ENCODE measurements at places on chromosomes 1 and 21.

- no peak for DNase-seq
Observed at GRCh38 chr1:2980849-2981248, 40.4 kb upstream of the ACTRT2 start.

- DNase-seq = peak; percentile 80
Observed at GRCh38 chr1:202599669-202600431, 110.4 kb downstream of the SYT2 start.

DNA sequence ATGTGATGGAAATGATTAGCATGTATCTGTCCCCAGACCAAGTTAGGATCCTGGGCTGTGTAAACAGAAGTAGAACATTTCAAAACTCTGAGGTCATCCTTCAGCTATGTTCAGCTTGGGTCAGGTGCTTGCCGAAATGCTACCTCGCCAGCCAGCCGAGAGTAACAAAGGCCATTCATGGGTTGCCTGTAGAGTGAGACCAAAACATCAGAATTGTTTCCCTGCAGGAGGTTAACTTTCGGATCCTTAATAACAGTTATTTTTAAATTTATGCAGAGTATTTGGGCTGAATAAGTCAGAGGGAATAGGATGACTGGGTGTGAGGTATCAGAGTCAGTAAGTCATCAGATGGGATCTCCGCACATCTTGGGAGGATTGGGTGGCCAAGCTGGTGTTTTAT is 35.6 kb downstream of the SMYD2 start:
- peak; percentile 96 for DNase-seq

- no peak for DNase-seq
Observed at GRCh38 chr1:211336161-211336560, 9.5 kb downstream of the TRAF5 start.

GRCh38 chr1:14296795-14297194 is 301.7 kb upstream of the KAZN start:
- no peak for DNase-seq

GRCh38 chr1:153356392-153357075 is 1.1 kb upstream of the S100A9 start:
- DNase-seq = no peak

- DNase-seq = no peak
Observed at GRCh38 chr1:183653462-183653794, 312 bp upstream of the APOBEC4 start.

DNA sequence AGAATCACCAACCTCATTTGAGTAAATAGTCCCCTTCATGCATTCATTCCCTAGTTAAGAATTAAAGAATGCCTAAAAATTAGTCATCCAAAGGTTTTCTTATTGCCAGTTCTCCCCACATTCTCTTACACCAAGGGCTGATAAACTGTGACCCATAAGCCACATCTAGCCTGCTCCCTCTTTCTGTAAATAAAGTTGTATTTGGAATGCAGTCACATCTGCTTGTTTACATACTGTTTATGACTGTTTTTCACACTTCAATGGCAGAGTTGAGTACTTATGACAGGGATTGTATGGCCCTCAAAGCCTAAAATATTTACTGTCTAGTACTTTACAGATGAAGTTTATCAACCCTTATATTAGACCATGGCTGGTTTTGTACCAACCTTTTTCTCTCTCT is 16.1 kb upstream of the DYRK1A start:
- no peak for DNase-seq

DNA sequence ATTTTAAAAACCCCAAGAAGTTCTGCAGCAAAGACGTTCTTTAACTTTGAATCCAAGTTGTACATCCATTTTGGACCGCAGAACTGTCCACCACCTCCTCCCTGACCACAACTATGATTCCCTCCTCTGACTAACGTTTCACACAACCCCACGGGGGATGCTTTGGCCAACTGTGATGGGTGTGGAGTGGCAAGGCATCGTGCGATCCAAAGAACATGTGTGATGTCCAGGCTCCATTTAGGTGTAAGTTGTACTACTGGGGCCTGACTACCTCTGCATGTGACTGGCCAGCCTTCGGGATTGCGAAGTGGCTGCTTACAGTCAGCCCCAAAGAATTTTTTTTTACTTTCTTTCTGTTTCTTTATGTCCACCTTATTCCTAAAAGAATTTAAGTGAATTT is 6.7 kb downstream of the KCNJ15 start:
- no peak for DNase-seq

- DNase-seq = peak; percentile 43
Observed at GRCh38 chr1:180181048-180181447, 26.4 kb downstream of the QSOX1 start.

GRCh38 chr21:43881283-43881682 is 16.3 kb downstream of the AGPAT3 start:
- no peak for DNase-seq

- DNase-seq = no peak
Observed at GRCh38 chr1:31043631-31044030, 21.9 kb downstream of the PUM1 start.

- no peak for DNase-seq
Observed at GRCh38 chr1:51019811-51020210, 49.8 kb downstream of the CDKN2C start.

GRCh38 chr1:179923029-179923428 is 31.6 kb upstream of the CEP350 start:
- no peak for DNase-seq

DNA sequence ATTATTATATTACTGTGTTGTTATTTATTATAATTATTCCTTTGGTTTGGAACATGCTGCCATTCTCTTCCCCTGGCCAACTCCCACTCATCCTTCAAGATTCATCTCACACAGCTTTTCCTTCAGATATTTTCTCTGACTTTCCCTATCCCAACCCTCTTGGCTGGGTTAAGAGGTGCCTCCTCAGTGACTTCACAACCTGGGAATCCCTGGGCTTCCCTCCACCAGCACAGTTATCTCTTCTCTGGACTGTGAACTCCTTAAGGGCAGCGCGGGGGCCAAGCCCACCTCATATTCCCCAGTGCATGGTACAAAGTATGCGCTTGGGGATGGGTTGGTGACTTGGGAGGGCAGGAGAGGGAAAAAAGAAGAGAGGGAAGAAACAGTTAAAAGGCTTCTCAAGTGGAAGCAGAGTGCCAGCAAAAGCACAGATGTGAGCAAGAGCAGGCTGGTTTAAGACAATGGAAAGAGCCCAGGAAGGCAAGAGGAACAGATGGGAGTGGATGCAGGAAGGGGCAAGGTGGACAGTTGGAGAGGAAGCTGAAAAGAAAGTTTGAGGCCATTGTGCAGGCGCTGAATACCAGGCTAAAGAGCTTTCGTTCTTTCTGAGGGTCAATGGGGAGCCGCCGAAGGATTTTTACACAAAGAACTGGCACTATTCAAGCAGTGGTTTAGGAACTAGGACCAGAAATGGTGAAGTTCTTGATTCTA is 132.3 kb downstream of the BEND5 start:
- DNase-seq = no peak

- no peak for DNase-seq
Observed at GRCh38 chr1:96498744-96499340, 222.7 kb upstream of the PTBP2 start.

DNA sequence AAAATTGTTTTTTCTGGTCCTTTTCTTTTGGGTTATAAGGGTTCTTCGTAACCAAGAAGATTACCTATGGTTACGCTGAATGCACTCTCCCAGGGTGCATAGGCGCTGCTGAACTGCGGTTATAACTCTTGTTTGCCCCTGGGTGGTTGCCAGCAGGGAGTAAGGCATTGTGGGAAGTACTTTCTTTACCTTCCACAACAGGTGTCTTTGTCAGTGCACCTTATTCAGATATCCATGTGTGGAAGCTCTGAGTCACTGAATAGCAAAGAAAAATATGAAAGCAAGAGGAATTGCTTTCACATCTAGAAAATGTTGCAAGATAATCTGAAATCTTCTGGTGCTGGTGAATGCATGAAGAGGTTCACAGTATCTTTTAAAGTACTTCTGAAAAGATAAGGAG is 124.4 kb upstream of the CACYBP start:
- DNase-seq = no peak

- no peak for DNase-seq
Observed at GRCh38 chr1:62237950-62238374, 43.3 kb downstream of the L1TD1 start.

DNA sequence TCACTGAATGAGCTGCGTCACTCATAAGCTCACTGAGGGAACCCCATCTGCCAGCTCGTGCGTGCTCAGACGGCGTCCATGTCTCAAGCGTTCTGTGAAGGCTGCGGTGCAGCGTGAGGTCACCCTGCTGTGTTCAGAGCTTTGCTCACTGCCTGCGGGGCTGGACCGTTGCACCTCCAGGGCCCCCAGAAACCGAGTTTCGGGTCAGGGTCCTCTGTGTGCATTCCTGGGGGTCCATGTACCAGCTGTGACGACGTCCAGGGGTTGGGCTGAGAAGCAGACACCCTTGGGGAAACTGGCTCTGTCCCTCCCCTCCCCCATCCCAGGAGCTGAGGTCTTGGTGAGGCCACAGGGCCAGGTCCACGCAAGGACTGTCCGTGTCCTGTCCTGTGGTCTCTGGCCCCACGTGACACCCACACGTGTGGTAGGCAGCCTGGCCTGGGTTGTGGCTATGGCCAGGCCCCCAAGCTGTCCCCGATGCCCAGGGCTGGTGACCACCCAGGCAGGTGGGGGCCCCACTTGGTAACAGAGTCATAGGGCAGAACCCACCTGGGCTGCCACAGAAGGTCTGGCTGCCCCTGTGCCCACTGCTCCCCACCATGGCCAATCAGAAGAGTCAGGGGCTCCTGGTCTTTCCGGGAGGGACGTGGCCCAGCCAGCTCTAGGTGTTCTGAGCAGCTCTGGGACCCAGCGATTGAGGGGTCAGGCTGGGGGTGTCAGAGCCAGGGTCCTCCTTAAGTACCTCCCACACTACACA is 24.4 kb downstream of the FTCD start:
- DNase-seq = no peak

DNA sequence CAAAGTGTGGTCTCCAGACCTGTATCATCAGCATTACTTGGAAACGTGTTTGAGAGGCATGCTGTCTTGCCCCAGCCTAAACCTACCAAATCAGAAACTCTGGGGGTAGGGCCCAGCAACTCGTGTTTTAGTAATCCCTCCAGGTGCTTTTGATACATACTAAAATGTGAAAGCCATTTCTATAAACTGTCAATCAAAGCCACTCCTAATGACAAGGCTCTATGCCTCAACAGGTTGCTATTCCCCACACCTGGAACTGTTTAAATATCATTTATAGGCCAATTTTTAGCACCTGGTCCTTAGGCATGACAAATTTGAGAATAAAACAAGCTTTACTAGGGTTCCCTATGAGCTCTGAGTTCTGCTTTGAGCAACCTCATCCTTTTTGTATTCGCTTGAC is 158.7 kb upstream of the NR5A2 start:
- DNase-seq = no peak

DNA sequence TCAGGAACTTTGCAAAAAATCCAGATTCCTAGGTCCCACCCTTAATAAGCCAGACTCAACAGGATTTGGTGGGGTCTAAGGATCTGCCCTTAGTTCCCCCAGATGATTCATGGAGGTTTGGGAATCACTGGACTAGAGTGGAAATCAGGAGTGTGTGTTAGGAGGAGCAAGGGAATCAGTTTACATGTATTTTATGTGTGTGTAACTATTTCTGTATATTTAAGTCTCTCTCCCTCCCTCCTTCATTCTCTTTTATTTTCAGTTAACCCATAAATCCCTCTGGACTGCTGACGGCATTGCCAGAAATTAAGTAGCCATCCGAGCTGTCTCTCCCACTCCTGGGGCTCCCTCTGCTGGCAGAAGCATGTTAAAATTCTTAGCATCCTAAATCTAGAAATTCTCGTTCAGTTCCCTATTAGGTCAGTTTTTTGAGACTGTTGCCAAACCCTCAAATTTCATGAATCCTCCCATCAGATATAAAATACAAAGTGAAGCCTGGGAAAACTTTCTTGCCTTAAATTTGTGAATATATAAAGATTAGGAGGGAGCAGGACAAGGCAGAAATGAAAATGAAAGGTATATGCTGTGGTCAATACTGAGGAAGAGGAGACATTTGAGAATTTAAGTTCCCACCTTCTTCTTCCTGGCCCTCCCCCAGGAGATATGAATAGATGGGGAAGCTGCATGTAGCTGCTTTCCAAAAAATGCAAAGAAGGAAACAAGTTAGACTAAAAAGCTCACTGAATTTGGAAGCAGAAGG is 11.7 kb upstream of the HSD11B1 start:
- DNase-seq = peak; percentile 74

DNA sequence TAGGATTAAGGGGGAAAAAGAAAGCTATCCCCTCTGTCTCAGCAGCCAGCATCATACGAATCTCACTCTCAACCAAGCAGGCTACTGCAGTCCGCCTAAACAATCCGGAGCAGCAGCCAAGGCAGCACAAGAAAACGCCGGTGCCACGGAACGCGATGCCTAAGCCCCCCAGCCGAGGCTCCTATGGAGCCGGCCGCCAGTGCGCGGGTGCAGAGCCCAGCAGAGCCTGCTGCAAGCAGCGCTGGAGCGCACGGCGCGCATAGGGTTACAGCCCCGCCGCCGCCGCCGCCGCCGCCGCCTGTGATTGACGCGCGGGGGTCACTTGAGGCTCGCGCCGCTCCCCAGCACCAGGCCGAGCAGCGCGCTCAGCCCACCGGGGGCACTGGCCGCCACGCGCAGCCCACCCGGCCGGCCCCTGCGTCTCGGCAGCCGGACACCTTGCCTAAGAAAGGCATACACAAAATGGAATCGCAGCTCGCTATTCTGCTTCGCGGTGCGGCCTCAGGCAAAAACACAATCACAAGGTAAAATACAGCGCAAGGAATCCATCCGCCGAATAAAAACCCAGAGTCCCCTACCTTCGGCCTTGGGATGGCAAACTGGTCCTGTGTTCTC is 780 bp downstream of the HIVEP3 start:
- no peak for DNase-seq

DNA sequence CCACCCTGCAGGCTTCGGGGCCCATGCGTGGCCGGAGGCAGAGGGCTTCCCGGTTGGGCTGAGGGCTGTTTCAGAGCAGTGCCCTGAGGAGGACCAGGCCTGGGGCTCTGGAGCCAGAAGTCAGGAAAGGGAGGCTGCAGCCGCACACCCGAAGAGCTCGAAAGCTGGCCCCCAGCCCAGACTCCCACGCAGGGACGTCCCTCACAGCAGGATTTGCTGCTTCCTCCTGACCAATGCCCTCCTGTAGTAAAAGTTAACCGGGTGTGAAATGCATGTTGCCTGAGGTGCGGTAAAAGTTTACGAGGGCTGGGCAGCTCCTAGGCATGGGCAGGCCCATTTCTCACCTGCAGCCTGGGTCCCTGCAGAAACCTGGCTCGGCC is 101.5 kb upstream of the ARHGEF16 start:
- DNase-seq = no peak

DNA sequence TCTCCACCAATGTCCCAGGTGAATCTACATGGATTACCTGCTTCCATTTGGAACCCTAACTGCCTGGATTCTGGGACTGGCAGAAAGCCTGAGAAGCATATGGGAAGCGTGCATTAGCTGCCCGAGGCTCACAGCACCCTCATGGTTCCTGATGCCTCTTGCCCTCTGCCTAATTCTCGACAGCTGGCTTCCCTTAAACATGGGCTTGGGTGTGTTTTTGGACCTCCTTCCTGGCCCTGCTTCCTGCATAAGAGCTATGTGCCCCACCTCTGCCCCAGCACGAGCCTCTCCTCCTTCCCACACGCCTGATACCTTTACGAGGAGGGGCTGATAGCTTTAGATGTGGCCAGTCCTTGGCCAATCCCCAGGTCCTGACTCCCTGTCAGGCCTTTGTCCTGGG is 152.4 kb upstream of the HMGB4 start:
- DNase-seq = no peak
